ENCODE measurements at places on chromosomes 6 and 20.

GRCh38 chr6:45434381-45434700 is 56.6 kb upstream of the SUPT3H start:
- no peak for DNase-seq

- DNase-seq: no peak
These were observed 45.4 kb upstream of the DTNBP1 start for GRCh38 chr6:15708231-15708630.

DNA sequence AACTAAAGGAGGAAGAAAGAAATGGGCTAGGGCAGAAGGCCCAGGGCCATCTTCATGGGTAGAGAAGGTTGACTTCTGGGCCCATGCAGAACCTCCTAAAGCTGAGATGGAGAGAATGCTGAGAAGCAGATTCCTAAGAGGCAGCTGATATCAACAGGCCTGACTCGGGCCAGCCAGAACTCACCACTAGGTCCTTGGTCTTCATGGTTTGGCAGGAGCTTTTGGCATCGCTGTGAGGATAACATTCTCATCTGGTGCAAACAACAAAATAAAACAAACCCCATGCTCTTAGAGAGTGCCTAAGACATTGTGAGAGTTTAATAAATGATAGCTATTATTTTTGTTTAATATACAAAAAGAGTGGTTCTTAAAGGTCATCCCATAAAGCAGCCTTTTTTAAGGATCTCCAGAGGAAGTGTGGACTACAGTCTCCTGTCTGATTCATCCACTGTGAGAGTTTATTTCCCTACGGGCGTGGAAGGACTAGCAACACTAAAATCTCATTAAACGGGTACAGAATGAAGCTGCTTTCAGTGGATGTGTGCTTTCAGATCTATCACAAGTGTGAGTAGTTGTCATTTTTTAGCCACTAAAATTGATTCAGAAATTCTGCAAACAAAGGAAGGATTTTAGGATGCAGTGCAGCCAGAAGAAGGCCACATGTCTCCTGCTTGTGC is 160.0 kb downstream of the PLCB4 start:
- DNase-seq: no peak

DNA sequence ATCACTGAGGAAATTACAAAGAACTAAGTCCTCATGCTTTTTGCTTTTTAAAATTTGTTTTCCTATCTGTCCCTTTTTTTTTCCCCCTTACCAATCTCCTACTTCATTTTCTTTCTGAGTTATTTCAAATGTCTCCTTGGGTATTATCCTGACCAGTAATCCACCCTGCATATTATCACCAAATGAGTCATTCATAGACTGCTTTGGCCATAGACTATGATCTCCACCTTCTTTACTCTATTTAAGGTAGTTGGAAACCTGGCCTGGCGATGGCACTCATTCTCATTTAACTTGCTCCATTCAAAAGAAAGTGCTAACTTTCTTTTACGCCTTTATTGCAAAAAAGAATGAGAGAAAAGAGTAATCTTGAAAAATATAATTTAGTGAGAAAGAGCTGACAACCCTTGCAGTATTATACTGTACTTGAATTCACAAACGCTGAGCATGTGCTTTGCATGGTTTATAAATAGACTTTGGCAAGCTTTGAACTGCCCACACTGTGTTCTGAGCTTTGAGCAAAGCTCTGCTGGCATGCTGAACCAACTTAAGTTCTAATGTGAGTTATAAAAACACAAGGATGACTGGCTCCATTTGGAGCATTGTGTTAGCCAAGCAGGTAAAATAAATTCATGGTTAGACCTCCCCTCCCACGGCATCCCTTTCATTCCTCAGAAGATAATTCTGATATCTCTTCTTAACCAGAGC is 198.9 kb downstream of the NKAIN2 start:
- no peak for DNase-seq

GRCh38 chr6:116518621-116519368 is 7.4 kb downstream of the CALHM5 start:
- no peak for DNase-seq

- DNase-seq: no peak
These were observed 50.8 kb upstream of the SPTLC3 start for GRCh38 chr20:12957968-12958367.

GRCh38 chr6:69907981-69908498 is 41.7 kb downstream of the COL19A1 start:
- no peak for DNase-seq

GRCh38 chr6:34236131-34236442 is 586 bp upstream of the HMGA1 start:
- DNase-seq: no peak

- DNase-seq: no peak
These were observed 164.2 kb downstream of the NFATC2 start for GRCh38 chr20:51378171-51378928.

DNA sequence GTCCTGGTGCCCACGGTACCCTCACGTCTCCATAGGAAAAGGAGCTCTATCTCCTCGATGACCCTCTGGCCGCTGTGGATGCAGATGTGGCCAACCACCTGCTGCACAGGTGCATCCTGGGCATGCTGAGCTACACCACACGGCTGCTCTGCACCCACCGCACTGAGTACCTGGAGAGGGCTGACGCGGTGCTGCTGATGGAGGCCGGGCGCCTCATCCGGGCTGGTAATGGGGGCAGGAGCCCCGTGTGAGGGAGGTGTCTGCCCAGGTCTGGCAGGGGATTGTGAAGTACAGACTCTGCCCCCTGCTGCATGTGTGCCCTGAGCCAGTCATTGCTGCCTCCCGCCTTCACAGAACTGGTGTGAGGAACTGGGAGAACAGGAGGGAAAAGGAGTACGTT is 12.4 kb downstream of the DLK2 start:
- no peak for DNase-seq

GRCh38 chr6:5814116-5814515 is 192.6 kb downstream of the NRN1 start:
- no peak for DNase-seq

DNA sequence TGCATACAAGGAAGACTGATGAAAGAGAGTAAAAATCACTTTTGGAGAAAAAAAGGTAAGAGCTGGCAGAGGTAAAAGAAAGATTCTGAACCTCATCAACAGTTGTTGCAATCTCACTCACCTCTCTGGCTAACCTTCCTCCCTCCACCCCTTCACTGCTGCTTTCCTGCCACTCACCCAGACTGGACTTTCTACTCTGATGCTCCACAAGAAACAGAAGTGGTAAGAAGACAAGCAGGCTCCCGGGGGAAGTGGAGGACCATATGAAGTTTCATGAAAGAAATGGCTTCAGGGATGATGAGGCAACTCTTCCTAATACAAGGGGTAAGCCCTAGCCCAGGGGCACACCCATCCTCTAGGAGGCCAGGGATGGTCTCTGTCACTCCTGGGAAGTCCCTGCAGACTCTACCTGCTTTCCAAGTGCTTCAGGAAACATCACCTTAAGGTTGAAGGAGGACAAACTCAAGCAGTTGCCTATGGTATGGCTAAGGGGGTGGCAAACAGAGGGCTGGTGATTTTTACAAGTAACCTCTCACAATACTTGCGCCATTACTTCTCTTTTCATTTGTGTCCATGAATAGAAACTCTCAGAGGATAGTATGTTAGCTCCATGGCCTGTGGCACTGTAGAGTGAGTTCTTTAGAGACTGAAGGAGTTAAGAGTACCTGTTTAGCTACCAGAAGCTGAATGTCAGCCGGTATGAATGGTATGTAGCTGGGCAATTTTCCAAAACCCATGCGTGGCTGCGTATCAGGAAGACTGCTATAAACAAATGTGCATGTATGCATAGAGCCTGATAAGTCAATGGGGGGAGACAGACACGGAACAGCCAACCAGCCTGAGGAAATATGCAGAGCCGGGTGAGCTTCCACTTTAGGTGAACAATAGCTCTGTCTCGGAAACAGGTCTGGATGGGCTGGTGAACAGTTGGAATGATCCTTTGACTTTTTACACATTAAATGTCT is 112.0 kb downstream of the BACH2 start:
- no peak for DNase-seq

- no peak for DNase-seq
These were observed 323.9 kb downstream of the ZFAND3 start for GRCh38 chr6:38143191-38144150.

DNA sequence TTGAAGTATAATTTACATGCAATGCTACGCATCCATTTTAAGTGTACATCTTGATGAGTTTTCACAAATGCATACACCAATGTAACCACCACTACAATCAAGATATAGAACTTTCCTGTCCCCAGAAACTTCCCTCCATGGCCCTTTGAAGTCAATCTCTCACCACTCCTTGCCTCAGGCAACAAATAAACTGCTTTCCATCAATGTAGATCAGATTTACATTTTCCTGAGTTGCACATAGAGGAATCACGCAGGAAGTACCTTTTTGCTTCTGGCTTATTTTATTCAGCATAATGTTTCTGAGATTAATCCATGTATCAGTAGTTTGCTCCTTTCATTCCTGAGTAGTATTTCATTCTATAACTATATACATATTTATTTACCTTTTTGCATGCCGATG is 59.6 kb upstream of the NNAT start:
- no peak for DNase-seq

GRCh38 chr6:166781331-166781730 is 154.3 kb upstream of the RPS6KA2 start:
- no peak for DNase-seq

DNA sequence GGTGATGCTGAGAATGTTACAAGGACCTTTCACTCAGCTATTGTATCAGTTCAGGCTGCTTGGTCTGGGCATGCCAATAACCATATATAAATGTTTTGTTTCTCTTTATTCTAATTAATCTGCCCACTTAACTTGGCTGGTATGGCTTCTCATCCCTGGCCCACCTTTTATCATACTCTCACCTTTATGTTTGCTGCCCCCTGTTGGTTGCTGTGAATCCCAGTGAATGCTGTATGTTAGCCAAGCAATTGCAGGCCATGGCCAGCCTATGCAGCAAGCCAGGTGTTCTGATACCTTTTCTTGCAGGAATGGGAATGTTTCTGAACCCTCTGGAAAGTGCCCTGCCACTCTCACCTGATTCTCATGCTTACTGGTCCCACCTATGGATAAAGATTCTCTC is 54.6 kb downstream of the PCSK2 start:
- no peak for DNase-seq

DNA sequence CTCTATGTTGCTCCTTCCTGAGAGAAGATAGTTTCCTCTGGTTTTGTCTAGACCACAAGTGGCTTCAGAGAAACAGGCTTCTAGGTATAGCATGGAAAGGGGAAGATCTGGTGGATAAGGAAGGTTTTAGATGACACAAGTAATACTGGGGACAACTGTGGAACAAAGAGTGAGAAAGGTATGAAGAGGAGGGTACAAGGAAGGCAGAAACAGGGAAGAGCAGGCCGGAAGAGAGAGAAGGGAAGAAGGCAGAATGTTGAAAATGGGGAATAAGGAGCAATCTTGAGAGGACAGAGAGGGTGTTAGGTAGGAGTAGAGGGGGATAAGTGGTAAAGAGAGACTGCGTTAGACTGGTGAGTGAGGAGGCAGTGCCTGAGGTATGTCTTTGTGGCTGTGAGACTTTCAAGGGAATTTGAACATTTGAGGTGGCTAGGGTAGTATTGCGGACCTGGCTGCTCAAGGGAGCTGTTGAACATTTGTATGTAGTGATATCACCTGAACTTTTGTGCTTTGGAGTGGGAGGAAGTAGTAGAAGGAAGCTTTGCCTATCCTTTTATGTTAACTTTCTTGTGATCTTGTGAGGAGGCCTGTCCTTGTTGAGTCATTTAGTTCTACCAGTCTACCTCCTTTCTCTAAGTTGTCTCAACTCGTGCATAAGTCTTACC is 69.5 kb downstream of the FOXO3 start:
- no peak for DNase-seq

DNA sequence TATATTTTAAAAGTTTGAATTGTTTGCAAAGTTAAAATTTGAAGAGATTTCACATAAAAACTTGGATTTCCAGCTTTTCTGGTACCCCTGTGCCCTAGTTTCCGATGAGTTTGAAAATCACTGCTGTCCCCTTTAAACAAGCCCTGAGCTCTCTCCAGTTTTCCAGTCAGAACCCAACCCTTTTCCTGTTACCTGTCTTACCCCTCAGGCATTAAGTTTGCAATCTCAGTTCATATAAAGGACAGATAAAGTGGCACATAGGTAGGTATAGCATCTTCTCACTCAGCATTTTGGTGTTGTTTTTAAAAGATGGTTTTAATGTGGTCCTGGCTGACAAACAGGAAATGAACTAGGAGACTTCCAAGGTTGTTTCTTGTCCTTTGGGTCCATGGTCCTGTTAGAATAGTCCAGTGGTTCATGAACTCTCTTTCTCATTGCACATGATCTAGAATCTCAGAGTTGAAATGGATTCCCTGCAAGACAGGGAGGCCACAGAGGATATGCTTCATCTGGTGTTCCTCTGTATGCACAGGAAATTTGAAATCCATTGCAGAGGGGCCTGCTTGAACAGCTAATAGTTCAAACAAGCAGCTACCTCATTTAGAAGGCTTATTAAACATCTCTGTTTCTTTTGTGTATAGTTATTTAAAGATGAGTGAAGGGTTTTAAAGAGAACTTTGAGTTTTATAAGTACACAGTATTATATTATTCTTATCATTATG is 82.7 kb downstream of the JAG1 start:
- DNase-seq: no peak
